ENCODE measurements at places on chromosomes 2 and 18.

GRCh38 chr2:177038787-177039484 lies 173.7 kb upstream of the HNRNPA3 start:
- DNase-seq = no peak

- no peak for DNase-seq
Observed at GRCh38 chr2:100812116-100812515, 7.8 kb upstream of the NPAS2 start.

DNA sequence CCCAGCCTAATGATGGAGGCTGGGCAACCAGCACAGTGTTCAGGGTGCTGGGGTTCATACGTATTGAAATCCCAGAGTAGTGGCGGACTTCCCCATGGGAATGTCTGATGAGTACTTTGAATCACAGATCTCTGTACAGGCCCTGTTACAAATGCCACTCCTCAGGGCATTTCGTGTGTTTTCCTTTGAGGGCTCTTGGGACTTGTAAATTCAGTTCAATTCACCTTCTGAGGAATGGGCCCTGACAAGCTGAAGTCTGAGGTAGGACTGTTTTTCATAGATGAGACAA lies 288 bp upstream of the RDH14 start:
- DNase-seq = no peak

GRCh38 chr2:47724221-47724981 lies 58.5 kb upstream of the MSH6 start:
- no peak for DNase-seq

DNA sequence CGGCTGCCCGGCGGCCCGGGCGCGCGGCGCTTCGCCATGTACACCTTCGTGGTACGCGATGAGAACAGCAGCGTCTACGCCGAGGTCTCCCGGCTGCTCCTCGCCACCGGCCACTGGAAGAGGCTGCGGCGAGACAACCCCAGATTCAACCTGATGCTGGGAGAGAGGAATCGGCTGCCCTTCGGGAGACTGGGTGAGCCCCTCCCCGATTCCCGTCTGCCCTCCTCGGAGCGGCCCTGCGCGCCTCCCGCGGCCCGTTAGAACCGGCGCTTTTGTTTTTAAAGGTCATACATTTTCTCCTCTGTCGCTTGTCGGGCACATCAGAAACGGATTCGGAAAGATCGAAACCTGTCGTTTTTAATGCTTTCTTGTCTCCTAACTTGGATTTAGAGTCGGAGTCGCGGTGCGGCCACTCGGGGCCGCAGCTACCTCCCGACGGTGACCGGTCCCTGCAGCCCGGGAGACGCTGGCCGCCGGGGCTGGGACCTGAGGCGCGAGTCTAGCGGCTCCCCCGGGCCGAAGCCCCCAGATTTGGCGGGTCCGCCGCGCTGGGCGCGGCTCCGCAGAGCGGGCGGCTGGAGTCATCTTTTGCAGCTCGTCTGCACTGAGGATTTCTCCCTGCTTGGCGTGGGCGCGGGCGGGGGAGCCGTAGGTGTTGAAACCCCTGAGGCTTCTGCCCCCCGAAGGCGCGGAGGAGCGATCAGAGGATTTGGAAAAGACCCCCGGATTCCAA lies 519 bp downstream of the TTL start:
- peak; percentile 53 for DNase-seq

DNA sequence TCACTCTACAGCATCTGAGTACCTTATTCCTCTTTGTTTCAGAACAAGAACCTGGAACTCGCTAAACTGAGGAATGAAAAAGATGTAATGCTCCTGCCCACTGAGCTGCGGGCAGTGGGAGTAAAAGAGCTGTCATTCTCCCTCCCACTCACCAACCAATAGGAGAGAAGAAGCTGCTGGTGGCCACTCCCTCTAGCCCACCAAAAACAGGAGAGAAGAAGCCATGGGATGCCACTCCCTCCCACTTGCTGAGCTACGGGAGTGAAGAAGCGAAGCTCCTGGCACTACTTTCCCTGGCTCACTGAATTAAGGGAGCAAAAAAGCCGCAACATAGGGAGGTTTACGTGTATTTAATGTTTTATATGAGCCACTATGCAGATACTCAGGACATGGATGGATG lies 53.7 kb downstream of the RIT2 start:
- no peak for DNase-seq

- DNase-seq = no peak
Observed at GRCh38 chr2:227154986-227155774, 8.8 kb downstream of the COL4A4 start.

DNA sequence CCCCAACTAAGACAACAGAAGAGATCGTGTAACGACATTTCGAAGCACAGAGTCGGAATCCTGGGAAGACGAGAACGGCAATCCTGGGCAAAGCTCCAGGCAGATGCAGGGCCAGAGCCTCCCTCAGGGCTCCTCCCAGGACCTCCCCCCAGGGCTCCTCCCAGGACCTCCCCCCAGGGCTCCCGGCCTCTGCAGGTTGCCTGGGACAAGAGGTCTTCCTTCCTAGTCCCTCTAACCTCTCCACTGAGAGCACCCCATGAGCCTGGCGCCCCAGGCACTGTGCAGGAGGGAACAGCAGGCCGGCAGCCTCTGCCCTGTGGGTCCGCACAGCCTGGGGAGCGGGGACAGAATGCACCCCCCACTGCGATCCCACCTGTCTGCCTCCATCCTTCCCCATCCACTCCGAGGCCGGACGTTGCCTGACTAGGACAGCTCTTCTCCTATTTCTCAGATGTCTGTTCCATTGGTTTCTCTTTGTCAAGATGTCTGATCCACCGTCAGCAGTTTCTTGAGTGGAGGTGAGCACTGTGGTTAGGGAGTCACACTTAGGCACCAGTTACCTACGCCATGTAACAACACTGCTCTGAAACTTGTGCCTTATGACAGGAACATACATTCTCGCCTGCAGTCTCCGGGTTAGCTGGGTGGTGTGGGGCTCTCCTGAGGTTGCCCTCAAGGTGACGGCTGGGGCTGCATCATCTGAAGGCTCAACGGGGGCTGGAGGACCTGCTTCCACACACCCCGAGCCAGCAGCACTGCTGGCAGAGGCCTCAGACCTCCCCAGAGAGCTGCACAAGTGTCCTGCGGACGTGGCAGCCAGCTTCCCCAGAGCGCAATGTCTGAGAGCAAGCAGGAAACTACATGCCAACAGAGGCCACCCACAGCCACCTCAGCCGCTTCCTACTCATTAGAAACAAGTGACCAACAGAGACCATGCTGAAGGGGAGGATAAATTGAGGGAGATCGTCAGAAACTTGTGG lies 28.9 kb downstream of the ADI1 start:
- no peak for DNase-seq

DNA sequence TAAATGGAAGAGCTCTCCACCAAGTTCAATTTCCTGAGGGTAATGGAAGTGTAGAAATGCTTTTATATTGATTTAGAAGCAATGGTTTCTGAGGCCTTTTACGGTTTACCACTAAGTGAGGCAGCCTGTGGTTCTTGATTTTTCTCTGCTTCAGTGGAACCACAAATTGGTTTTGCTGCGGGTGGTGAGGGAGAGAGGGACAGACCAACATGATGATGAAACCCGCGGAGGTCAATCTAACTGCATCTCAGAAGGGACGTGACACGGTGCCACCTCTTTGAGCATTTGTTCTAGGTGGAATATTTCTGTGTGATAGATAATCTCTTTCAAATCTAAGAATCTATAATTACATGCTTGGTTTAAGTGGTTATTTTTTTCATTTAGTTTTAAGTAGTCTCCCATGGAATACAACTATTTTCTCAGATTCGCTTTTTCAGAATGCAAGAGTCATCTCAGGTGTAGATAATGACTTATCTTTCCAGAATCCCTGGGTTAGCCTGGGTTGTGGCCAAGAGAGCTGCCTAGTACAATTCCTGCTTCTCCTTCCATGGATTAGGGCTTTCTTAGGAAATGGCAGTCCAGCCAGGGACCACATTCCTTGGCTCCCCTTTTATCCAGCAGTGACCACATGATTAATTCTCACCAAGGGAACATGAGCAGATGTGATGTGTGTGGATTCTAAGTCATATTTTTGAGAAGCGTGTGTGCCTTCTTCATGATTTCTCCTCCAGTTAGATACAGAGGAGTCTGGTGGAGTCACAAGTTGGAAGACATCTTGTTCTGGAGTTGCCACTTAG lies 52.5 kb downstream of the KCNE4 start:
- no peak for DNase-seq

DNA sequence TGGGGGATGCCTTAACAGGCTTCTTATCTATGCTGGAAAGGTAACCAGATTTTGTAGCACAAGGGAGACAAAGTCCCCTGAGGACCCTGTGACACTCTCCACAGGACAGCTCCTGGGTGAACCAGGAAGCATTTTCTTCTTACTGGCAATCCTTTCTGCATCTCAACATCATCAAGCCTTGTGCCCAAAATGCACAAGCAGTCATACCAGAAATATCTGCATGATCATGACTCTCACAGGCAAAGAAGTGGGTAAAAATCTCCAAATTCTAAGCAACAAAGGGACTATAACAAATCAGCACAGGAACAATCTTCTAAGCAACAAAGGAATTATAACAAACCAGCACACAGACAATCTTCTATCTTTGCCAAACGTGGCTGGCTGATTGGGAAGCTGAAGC lies 99.1 kb upstream of the CD226 start:
- DNase-seq = no peak

GRCh38 chr2:10289891-10290290 lies 12.8 kb upstream of the HPCAL1 start:
- no peak for DNase-seq

- peak; percentile 18 for DNase-seq
Observed at GRCh38 chr2:148926291-148926961, 51.4 kb downstream of the KIF5C start.

DNA sequence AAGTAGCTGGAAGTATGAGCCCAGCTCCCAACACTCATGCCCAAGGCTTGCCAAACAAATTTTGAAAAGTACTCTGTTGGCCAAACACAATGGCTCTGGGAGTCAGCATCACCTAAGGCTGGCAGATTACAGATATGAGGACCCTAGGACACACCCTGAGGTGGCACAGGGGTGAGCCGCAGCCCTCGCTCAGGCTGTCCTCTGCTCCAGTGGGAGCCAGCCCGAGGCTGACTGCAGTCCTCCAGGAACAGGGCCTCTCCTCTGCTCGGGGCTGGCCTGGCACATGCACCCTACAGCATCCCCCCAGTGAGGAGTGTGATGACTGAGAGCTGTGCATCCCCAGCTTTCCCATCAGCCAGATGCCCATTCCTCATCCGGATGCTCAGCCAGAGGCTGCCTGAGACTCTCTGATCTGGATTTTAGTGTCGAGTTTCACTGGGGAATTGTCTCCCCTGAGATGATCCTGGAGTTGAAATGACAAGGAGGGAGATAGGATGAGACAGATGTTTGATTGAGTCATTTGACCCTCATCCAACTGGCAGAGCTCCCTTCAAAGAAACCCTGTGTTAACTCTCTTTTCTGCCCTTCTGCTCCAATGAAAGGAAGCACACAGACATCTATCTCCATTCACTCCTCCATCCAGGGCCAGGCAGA lies 269.3 kb upstream of the NCKAP5 start:
- no peak for DNase-seq

DNA sequence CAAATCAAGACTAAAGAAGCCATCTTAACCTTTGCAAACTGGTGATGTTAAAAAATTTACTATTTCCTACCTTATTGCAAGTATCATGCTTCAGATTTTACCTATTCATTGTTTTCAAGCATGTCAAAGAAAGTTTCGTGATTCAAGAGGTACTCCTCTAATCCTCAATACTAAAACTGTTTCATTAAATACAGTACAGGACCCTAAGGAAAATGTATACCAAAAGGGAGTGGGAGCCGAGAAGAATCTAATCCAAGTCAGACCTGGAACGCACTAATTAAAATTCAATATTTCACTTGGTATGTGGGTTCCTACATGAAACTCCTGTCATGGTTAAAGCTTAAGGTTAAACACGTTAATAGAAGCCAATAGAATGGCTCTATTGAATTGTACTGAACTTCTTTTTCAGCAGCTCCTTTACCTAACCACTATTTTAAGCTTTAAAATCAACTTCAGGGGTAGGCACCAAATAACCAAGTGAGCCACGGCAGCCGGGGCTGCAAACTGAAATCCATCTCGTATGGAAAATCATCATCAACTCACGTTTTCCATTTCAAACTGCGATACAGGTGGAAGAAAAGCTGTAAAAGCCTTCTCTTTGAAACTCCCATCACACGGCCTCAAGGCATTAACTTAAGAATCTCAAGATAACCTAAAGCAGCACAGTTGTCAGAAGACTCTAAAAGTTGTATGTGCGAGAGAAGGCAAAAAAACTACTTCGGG lies 188.8 kb downstream of the ZEB2 start:
- no peak for DNase-seq

DNA sequence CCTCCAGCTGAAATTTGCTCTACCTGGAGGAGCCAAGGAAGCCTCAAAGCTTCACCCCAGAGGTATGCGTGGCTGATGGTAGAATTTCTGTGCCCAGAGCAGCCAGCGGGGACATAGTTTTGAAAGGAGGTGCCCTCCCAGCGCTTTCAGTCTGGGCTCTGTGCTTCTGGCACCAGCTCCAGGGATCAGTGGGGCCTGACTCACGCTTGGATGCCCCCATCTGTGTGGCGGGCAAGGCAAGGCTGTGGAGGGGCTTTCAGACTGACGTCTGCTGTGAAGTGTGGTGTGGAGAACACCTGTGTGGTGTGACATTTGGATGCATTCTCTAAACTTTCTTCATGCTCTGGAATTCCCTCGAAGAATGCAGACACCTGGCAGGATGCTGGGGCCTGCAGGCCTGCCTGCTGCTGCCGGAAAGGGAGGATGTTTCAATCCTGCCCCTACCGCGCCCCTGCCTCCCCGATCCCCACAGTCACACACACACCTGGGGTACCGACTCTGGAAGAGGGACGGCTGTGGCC lies 84.1 kb downstream of the CTIF start:
- no peak for DNase-seq

- no peak for DNase-seq
Observed at GRCh38 chr2:8009010-8009597, 672.8 kb upstream of the ID2 start.

GRCh38 chr18:55290898-55291297 lies 297.1 kb downstream of the TCF4 start:
- DNase-seq = no peak

DNA sequence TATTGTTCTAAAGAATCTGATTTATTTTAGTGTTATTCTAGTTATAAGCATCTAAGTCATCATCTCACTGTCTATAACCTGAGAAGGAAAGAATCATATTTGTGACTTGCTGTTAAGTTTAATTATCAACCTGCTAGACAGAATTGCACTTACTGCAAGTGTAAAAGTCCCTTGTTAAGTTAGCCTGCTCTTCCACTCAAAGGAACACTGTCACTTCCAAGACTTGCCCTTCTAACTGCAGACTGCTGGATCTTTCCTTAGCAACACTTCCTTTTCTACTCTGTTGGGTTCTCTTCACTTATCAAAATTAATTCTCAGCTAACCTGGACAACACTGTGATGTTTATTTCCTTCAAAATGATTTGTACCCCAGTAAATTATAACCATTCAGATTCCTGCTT lies 323.2 kb upstream of the TFPI start:
- DNase-seq = no peak

DNA sequence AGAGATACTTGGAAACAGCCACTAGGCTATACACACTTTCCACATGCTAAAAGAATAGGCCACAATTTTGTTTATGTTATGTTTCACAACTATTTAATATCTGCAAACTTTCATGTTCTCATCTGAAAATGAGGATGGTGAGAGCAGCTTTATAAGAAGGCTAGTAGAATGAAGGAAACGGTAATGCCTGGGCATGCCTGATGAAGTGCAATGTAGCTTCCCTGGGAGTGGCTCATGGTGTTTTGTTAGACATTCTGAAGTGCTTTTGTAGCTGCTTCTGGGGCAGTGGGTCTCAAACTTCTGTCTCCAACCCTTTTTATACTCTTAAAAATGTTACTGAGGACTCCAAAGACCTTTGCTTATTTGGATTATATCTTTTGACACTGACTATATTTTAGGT lies 193.3 kb upstream of the VWC2L start:
- no peak for DNase-seq

GRCh38 chr18:28178720-28179119 lies 1.8 kb upstream of the CDH2 start:
- DNase-seq = no peak
